ENCODE measurements at places on chromosomes 2 and 18. TPM values are rescaled to one million over a fixed set of nuclear protein-coding genes. Genes with fewer than 3 reads are reported as not detected.

DNA sequence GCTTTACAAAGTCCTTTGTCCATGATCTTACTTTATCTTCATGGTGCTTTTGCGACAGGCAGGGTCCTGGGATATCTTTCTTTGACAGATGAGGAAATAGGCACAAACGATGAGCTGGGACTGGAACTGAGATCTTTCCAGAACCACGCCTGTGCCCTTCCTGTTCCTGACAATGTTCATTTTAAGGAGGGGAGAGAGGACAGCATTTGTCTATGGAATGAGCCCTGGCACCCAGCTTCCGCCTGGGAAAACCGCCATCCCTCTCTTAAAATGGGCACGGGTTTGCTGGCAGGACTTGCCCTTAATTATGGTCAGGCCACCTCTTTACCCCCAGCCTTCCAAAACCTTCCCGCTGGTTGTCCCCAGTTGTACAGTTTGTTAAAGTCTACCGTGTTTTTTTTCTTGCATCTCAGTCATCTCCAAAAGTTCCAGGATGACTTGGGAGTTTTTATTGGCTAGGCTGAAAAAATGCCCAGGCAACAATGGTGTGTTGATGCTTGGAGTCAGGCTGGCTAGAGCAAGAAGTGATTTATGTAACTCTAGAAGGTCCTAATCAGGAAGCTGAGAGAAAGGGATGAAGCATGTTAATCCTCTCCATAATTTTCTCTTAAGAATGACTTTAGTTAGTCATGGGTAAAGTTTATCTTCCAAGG lies 264.9 kb upstream of the EPAS1 start:
- H3K36me3 ChIP-seq: no peaks in the 10 kb centered on the region
- H3K4me3 ChIP-seq: no peak overlapping the region
- no peaks in the 10 kb centered on the region for H3K27me3 ChIP-seq

GRCh38 chr18:3500016-3500415 lies 50.0 kb downstream of the TGIF1 start:
- no peak overlapping the region for H3K27ac ChIP-seq
- H3K4me3 ChIP-seq: peak overlapping the region; percentile 6
- no peaks in the 10 kb centered on the region for H3K36me3 ChIP-seq
- no peak for DNase-seq

GRCh38 chr2:188786368-188786841 lies 187.8 kb upstream of the COL3A1 start:
- no peak overlapping the region for H3K27ac ChIP-seq
- H3K4me1 ChIP-seq: peaks cover 5% of the 10 kb centered on the region
- H3K36me3 ChIP-seq: no peaks in the 10 kb centered on the region
- no peak overlapping the region for H3K4me3 ChIP-seq
- no peaks in the 10 kb centered on the region for H3K27me3 ChIP-seq
- DNase-seq: no peak

- no peak overlapping the region for H3K4me3 ChIP-seq
- H3K27me3 ChIP-seq: no peaks in the 10 kb centered on the region
- H3K36me3 ChIP-seq: no peaks in the 10 kb centered on the region
- no peak for DNase-seq
- no peaks in the 10 kb centered on the region for H3K4me1 ChIP-seq
Observed at GRCh38 chr2:226312155-226312554, 487.5 kb downstream of the IRS1 start.

DNA sequence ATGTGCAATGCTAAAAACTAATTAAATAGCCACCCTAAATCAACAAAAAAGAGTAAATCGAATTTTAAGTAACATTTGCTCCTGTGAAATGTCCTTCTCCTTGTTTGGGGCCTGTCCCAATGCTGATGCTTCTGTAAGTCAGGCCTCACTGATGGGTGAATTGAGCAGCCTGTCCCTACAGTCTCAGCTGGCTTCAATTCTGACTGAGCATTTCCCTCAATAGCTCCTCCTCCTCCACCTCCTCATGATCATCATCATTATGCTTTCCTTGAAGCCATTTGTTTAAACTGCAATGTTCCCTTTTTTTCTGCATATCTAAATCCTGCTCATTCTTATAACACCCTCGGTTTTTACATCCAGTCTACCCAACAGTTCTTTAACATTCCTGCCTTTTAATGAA lies 137.2 kb upstream of the CELF4 start:
- no peaks in the 10 kb centered on the region for H3K4me1 ChIP-seq
- H3K27me3 ChIP-seq: peaks cover 4% of the 10 kb centered on the region
- H3K27ac ChIP-seq: peak overlapping the region; percentile 32
- DNase-seq: no peak
- no peaks in the 10 kb centered on the region for H3K36me3 ChIP-seq
- H3K4me3 ChIP-seq: no peak overlapping the region

- H3K27ac ChIP-seq: no peak overlapping the region
- H3K4me3 ChIP-seq: no peak overlapping the region
- H3K4me1 ChIP-seq: no peaks in the 10 kb centered on the region
- no peaks in the 10 kb centered on the region for H3K36me3 ChIP-seq
- DNase-seq: no peak
Observed at GRCh38 chr2:82345910-82346309, 2041.4 kb upstream of the LRRTM1 start.

DNA sequence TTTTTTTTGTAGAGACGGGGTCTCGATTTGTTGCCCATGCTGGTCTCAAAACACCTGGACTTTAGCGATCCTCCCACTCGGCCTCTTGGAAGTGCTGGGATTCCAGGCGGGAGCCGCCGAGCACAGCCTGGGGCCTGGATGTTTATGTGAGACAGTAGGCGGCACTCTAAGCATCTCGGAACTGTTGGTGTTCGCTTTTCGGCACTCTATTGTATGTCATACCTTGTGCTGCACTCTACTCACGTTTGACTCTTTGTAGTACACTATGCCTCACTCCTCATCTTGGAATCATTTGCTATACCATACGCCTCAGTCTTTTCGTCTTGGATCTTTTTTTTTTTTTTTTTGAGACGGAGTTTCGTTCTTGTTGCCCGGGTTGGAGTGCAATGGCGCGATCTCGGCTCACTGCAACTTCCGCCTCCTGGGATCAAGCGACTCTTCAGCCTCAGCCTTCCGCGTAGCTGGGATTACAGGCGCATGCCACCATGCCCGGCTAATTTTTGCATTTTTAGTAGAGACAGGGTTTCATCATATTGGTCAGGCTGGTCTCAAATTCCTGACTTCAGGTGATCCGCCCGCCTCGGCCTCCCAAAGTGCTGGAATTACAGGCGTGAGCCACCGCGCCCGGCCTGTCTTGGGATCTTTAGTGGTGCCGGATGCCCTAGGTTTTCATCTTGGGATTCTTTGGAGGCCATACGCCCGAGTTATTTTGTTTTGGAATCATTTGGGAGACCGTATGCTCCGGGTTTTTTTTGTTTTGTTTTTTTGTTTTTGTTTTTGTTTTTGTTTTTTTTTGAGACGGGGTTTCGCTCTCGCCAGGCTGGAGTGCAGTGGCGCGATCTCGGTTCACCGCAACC lies 24.2 kb upstream of the ZDBF2 start:
- no peaks in the 10 kb centered on the region for H3K27me3 ChIP-seq
- peaks cover 3% of the 10 kb centered on the region for H3K36me3 ChIP-seq
- no peak overlapping the region for H3K4me3 ChIP-seq
- no peaks in the 10 kb centered on the region for H3K4me1 ChIP-seq
- DNase-seq: no peak

DNA sequence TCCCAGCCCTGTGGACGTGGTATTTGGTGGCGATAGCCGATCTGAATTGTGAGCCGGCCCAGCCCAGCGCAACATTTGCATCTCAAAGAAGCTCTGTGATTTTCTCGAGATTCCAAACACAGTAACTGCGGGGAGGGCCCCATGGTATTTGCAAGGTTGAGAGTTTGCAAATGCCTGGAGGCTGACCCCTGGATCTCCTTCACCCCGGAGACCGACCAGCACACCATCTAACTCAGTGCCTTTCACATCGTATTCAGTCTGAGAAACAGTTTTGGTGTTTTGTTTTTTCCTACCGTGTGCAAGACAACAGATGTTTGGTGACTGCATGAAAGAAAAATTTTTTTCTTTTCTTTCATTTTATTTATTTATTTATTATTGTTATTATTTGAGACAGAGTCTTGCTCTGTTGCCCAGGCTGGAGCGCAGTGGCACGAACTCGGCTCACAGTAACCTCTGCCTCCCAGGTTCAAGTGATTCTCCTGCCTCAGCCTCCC lies 40.3 kb downstream of the MYCN start:
- H3K36me3 ChIP-seq: no peaks in the 10 kb centered on the region
- H3K27me3 ChIP-seq: no peaks in the 10 kb centered on the region
- H3K4me1 ChIP-seq: peaks cover 65% of the 10 kb centered on the region
- no peak overlapping the region for H3K27ac ChIP-seq
- DNase-seq: peak; percentile 32
- H3K4me3 ChIP-seq: peak overlapping the region; percentile 39

DNA sequence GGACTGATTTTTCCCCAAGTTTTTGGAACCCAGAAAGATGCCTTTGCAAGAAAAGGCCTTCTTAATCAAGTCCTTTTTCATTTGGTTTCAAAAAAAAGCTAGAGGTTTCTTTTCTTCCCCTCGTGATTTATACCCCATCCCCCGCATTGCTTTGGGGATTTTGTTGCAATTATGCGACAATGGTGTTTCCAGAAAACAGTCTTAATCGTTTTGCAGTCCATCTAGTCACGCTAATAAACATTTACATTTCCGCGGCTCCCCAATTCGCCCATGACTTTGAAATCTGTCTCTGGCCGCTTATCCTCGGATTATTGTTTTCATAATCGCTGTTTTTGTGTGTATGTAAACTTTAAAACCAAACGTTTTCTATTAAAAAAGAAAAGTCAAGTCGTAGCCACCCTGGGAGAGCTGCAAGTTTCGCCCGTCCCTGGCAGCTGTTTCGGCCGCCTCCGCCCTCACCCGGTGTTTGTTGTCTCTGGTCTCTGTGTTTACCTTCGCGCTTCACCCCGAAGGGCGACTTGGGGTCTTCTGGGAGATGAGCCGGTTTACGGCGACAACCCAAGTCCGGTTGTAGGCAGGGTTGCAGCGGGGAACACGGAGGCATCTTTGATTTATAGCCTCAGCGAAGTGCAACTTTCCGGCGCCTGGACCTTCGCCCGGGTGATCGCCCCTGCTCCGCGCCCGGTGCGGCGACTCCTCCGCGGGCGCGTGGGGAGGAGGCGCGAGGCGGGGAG lies 667 bp downstream of the SP9 start:
- DNase-seq: peak; percentile 22
- H3K27ac ChIP-seq: no peak overlapping the region
- H3K4me3 ChIP-seq: peak overlapping the region; percentile 88
- peaks cover 3% of the 10 kb centered on the region for H3K36me3 ChIP-seq
- peaks cover 97% of the 10 kb centered on the region for H3K27me3 ChIP-seq

The RELCH gene
- 21.2 TPM for total RNA-seq

The SERPINB7 gene
- total RNA-seq: not detected
